ENCODE measurements at places on chromosomes 7 and 10.

DNA sequence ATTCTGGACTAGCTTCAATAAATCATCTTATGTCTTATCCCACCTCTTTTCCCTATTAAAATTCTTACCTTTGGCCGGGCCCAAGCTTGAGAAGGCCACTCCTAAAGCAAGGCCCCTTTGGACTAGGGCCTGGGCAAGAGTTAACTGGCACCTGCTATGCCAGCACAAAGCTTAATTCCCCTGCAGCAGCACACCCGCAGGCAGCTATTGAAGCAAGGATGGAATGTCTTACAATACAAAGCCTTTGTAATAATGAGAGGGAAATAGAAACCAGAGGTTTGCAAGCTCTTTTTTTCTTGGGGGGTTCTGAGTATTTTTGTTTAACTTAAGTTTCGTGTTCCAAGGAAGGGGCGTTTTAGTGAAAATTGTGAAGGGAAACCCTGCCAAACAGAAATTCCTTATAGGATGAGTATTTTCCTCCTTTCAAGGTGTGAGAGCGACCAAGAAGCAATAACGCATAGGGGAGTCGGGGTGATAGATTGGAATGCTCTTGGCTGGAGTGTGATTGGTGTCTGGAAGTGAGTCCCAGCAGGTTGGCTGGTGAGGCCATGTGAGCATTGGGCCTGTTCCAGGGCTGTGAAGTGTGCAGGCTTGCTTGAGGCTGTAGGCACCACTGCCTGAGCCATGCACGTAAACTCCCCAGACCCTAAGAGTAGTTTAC is 148.5 kb downstream of the KIAA1217 start:
- no peak for DNase-seq

GRCh38 chr7:139838876-139839275 is 9.8 kb downstream of the TBXAS1 start:
- DNase-seq = no peak

DNA sequence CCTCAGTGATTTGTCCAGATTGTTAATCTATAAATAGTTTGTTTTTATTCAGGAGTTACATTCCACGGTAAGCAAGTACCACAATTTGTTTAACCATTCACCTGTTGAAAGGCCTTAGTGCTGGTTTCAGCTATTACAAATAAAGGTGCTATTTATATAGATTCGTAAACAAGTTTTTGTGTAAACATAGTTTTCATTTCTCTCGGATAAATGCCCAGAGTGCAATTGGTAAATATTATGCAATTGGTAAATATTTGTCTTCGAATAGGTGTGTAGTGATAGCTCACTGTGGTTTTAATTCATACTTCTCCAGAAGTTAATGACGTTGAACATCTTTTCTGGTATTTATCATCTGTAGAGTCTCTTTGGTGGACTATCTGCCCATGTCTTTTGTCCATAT is 76.4 kb upstream of the RSU1 start:
- no peak for DNase-seq

DNA sequence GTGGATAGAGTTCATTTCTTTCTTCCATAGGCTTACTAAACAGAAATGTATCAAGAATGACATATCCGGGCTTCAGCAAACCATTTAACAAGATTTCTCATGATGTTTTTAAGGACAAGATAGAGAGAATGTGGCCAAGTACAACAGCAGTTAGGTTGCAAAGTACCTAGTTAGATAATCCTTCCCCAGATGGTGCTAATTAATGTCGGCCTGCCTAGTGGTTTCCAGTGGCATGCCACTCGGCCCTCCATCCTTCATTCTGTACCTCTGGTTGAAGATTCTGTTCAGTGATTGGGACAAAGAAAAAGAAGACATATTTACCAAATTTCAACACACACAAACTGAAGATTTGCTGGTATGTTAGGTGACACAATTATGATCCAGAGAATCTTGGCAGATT is 212.1 kb downstream of the MACC1 start:
- no peak for DNase-seq

GRCh38 chr10:71964743-71965515 is 734 bp downstream of the CHST3 start:
- DNase-seq = no peak

DNA sequence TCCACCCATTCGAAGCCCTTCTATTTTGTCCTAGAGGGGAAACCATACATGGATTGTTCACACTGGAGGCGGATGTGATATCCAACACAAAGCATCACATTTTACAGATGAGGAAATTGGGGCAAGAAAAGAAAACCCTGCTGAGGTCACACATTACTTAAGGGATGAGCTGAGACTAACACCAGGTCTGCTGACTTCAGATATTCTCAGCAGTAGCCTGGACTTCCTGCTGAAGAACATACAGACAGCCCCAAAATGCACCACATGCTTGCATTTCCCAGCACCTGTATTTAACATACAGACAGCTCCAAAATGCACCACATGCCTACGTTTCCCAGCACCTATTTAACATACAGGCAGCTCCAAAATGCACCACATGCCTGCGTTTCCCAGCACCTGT is 11.2 kb downstream of the GIMAP5 start:
- no peak for DNase-seq

DNA sequence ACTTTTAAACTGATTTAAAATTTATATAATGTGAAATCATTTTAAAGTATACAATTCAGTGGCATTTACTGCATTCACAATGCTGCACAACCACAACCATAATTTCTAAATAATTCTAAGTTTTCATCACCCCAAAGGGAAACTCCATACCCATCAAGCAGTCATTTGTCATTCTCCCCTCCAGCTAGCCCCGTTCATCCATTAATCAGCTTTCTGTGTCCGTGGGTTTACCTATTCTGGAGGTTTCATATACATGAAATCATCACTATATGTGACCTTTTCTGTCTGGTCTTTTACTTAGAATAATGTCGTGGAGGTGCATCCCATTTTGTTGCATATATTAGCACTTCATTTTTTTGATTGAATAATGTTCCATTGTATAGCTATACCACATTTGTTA is 214.1 kb downstream of the ADK start:
- no peak for DNase-seq

DNA sequence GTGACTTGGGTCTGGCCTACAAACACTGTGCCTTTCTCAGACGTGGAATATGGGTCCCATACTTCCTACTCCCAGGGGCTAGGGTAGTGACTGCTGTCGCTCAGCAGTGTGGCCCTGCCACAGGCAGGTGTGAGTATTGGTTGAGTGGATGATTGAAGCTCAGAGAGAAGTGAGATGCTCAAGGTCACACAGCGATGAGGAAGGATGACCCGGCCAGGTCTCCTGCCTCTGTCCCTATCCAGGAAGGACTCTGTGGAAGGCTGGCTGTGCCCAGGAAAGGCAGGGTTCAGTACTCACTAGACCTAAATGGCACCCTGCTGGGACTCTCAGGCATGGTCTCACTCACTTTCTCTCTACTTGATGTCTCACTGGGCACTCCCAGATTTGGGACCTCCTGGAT is 2.8 kb downstream of the PRF1 start:
- no peak for DNase-seq

GRCh38 chr7:21383227-21384220 is 44.4 kb upstream of the SP4 start:
- DNase-seq = no peak

- no peak for DNase-seq
Measured at GRCh38 chr7:66779669-66780409, 39.3 kb downstream of the RABGEF1 start.

DNA sequence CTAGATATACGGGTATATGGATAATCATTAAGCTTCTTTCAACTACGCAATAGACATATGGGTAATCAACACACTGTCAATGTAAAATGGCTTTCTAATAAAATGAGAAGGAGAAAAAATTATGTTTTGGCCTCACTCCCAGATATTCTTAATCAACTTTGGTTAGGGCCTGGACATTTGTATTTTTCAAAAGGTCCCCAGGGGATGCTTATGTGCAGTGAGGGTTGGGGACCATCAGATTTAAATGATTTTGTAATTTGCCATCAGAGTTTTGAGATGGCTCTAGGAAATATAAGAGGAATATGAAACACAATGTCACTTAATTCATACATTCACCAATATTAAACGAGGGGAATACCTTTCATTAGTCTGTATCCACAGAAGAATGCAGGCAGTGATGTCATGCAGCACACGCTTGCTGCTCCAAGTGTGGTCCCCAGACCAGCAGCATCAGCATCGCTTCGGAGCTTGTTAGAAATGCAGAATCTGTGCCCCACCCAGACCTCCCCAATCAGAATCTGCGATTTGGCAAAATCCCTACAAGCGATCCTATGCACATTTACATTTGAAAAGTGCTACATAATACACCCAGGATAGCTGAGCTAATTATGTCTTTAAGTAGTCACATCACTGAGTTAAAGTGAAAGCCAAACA is 75.1 kb downstream of the INHBA start:
- DNase-seq = no peak

DNA sequence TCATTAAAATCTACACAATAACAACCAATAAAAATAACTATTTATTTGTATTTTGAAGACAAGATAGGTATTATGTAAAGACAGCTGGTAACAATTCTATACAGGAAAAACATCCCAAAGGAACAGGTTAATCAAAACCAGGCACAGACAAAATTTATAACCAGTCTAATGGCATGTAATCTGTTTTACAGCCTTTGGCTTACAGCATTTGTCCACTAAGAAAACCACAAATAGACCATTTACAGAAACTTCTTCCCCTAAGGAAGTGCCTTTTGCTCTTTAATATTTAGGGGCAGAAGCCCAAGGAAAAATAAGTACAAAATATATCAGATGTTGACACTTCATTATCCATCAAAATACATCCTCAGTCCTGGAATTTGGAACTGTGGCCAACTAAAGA is 65.0 kb downstream of the SVIL start:
- DNase-seq = no peak

- DNase-seq = no peak
Measured at GRCh38 chr7:138066954-138067394, 9.3 kb upstream of the AKR1D1 start.

DNA sequence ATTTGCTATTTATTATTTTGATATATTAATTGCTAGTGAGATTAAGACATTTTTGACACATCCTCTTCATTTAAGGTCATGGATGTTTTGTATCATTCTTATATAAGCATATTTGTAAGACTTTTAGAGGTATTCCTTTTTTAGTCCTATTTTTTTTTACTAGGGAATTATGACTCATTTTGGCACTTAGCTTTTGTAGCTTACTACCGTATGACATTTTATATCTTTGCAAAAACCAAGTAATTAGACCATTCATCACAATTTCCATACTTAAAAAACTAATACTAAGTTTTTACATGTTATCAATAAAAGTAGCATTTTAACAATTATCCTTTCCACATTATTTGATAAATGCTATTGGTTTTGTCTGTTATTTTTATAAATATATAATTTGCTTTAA is 41.6 kb downstream of the BMPR1A start:
- no peak for DNase-seq

- no peak for DNase-seq
Measured at GRCh38 chr7:44046321-44047061, 2.0 kb downstream of the DBNL start.

GRCh38 chr10:25888627-25889026 is 45.4 kb upstream of the MYO3A start:
- DNase-seq = no peak

GRCh38 chr10:101008823-101009423 is 9.3 kb downstream of the LZTS2 start:
- DNase-seq = no peak

GRCh38 chr10:109968953-109969759 is 38.6 kb upstream of the ADD3 start:
- DNase-seq = no peak

DNA sequence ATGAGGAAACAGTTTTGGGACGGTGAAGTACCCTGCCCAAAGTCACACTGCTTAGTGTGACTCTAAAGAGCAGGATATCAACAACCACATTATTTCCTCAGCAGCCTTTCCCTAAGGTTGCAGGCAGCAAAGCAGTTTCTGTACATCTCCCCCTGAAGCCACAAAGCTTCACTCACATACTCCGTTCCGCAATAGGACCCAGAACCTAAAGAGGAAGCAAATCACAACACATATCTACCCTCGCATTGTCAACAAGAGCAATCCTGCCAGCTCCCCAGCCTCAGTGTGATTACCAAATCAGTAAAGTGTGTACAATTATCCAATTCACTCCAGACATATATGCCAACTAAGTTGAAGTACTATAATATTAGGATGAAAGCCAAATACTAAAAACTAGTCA is 30.8 kb downstream of the VAX1 start:
- DNase-seq = no peak

DNA sequence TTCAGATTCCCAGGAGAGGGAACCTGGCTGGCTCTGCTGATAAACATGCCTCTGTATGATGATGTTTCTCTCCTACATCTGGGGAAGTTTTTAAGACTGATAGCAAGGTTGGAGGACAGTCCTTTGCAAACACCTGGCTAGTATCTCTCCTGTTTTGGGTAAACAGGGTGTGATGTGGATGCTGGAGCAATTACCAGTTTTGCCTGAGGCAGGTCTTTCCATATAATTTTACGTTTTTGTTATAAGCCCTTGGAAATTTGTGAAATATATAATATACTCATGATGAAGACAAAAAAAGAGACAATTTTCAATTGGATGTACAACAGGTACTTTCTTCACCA is 138.6 kb downstream of the ADAM22 start:
- DNase-seq = no peak

- DNase-seq = no peak
Measured at GRCh38 chr10:24988831-24989640, 26.9 kb downstream of the ENKUR start.

DNA sequence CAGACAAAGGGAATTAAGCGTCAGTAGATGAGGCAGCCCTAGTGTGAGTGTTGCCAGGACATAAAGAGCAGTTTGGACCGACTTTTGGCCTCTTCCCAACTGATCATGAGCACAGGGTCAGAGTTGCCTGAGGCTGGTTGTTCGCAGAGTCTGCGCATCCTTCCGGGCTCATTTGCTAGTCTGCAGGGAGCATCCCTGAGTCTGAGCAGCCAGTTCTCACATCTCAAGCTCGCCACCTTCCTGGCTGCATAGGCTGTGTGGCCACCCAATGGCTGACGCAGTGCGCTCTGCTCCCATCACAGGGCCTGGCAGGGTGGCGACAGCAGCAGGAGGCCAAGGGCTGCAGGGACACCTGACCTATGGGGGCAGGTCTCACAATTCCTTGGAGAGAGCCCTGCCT is 5.0 kb downstream of the GAD2 start:
- no peak for DNase-seq

DNA sequence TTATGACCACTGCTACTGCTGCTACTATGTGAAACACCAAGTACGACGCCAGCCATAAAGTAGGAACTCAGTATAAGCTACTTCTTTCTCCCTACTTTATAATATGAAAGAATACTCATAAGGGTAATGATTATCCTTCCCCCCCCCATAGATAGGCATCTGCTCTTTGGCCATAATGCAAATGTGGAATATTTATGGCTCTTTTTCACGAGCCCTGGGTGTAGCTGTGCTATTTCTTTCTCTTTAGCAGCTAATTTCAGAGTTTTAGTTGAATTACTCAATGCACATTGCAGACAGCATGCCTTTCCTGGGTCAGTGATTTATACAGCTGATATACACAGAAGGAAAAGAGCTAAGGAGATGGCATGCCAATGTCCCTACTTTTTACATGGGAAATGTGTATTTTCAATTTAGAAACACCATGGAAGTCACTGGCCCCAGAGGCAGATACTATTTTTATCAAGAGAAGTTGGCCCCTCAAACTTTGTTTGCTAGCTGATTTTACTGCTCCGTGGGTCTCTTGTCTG is 234.1 kb upstream of the KIAA1217 start:
- no peak for DNase-seq

Data from stimulated activated CD8-positive, alpha-beta memory T cell treated with anti-CD3 and anti-CD28 coated beads, Interleukin-4, amount 100 ng/mL, for 1 hour (primary cell).